ENCODE measurements at places on chromosomes 13 and 19. TPM values are rescaled to one million over a fixed set of nuclear protein-coding genes. Genes with fewer than 3 reads are reported as not detected.

- no peak for DNase-seq
Measured at GRCh38 chr13:105960326-105960725, 575.1 kb downstream of the EFNB2 start.

The IZUMO2 gene
- not detected for total RNA-seq

The LGI4 gene
- total RNA-seq: 0.17 TPM

- no peak for DNase-seq
Measured at GRCh38 chr13:50760751-50761150, 82.7 kb downstream of the DLEU7 start.

The SOHLH2 gene
- total RNA-seq: 0.77 TPM

DNA sequence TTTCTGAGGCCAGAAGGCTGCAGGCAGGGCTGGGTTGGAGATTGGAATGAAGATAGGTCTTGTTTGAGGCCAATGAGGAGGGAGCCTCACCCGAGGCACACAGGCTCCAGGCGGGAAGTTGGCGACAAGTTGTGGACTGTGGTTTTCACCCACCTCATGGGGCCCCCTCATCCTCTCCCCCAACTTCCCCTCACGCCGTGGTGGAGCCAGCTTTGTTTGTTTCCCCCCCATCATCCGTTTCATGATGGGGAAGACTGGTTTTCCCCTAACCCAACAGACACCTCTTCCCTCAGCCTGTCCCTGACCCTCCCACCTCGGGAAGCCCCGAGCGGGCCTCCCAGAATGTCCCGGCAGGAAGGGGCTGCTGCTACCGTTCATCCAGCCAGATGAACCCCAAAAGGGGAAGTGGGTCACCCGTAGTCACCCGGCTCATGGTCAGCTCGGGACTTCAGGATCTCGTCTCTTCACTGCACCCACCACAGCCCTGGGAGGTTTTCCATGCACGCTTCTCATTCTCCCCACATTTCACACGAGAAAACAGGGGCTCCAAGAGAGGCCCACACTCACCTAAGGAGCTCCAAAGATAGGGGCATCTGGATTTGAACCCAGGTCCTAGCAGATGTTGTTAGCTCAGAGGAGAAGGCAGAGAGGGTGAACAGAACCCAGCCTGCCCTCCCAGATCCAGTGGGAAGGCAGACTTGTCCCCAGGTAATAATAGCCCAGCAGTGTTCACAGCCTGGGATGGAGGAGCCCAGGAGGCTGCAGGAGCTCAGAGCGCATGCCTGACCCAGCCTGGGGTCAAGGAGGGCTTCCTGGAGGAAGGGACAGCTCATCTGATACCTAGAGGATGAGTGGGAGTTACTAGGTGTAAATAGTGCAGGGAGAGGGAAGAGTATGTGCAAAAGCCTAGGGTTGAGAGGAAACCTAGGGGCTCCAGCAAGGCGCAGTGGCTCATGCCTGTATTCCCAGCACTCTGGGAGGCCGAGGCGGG, 23.5 kb downstream of the CEACAM16 start:
- no peak for DNase-seq

GRCh38 chr13:45073809-45074208, 46.5 kb upstream of the GTF2F2 start:
- no peak for DNase-seq

GRCh38 chr19:28638445-28638844, 574.5 kb downstream of the UQCRFS1 start:
- DNase-seq: no peak

The KL gene
- total RNA-seq: under 0.01 TPM

DNA sequence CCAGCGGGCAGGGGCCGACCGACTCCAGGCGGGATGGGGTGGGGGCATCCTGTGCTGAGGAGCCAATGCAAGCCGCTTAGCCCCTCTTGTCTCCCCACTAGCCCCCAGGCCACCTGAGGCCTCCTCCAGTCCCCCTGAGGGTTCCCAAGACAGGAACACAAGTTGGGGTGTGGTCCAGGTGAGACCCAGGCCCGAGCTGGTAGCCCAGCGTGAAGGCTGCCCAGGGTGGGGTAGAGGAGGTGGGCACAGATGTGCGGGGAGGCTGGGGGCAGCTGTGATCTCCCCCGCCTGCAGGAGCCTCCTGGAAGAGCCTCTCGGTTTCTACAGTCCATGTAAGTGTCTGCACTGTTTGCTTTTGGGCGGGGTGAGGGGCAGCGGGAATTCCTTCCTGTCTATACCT, 10.4 kb downstream of the TLE6 start:
- DNase-seq: no peak

GRCh38 chr13:65633806-65634205, 1596.3 kb downstream of the PCDH9 start:
- no peak for DNase-seq

DNA sequence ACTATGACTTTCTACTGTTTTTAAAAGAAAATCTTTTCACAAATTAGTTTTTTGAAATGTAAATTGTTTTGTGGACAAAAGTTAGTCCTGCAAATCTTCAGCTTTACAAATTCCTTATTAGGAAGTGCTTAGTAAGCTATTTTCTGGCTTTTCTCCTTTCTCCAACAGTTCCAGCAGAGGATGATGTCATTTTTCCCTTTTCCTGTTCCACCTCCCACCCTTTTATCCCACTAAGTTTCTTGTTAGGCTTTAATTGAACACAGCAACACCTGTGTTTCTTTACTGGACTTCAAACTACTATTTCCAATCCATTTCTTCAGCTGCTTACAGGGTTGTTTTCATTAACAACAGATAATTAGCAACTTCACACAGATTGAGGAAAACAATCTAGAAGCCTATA, 389.2 kb downstream of the NDFIP2 start:
- peak; percentile 36 for DNase-seq

The ZNF552 gene
- total RNA-seq: 3.8 TPM

DNA sequence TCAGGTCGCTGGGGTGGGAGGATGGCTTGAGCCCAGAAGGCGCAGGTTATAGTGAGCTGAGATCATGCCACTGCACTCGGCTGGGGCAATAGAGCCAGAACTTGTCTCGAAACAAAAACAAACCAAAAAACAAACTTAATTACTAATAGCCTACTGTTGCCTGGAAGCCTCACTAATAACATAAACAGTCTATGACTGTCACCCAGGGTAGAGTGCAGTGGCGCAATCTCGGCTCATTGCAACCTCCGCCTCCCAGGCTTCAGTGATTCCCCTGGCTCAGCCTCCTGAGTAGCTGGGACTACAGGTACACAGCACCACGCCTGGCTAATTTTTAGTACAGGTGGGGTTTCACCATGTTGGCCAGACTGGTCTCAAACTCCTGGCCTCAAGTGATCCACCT, 18.0 kb downstream of the CATSPERD start:
- DNase-seq: peak; percentile 9

The ZNF575 gene
- total RNA-seq: 0.26 TPM

The CYP4F12 gene
- not detected for total RNA-seq

DNA sequence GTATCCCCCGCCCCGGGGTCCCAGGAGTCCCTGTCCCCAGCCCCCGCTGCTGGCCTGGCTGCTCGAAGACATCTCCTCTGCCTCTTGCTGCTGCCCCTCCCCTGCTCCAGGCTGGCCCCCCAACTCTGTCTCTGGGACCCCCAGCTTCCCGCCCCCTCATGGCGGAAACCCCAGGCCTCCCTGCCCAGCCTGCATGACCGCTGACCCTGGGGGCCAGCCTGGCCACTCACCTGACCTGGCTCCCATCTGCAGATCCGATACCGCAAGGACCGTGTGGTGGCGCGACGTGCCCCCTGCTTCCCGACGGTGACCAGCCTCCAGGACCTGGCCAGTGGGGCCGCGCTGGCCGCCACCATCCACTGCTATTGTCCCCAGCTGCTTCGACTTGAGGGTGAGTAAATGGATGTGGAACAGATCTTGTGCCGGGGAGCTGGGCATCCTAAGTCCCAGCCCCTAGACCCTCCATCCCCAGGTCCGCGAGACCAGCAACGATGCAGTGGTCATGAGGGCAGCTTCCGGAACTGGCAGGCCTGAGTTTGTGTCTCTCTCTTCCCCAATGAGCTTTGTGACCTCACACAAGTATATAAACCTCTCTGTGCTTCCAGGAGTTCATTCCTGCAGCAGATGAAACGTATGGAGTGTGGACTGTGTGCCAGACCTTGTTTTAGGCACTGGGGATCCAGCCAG, 12.4 kb downstream of the CAMSAP3 start:
- no peak for DNase-seq

GRCh38 chr19:38213911-38214625, 10.0 kb downstream of the DPF1 start:
- DNase-seq: peak; percentile 29

DNA sequence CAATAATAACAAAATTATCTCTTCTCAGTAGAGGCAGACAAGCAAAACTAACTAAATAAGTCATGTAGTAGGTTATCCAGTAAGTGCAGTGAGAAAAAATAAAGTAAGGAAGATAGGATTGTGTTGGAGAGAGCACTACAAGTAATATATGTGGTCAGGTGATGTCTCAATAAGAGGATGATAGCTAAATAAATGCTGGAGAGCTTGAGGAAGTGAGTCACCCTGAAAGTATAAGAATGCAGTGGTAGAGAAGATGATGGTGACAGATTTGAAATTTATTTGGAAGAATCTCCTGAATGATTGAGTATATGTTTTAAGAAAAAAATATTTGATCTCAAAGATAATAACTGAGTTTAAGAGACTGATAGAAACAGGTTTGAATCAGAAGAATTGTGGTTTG, 152.2 kb upstream of the PRR20A start:
- no peak for DNase-seq

DNA sequence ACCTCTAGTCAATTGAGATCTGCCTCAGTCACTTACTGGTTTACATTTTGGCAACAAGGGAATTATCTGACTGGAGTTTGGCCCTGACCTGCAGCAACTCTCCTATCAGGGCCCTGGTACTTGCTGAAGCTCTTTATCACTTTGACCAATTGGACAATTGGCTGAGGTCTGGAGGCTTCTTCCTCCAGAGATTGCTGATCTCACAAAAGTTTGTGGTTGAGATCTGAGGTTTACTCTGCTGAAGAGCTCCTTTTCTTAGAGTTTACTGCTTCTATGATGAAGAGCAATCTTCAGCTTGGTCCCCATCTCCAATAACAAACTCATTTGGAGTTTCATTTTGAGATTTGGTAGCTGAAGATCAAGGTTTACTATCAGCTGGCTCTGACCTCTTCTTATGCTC, 276.9 kb upstream of the SGCG start:
- no peak for DNase-seq

The MYH14 gene
- not detected for total RNA-seq

DNA sequence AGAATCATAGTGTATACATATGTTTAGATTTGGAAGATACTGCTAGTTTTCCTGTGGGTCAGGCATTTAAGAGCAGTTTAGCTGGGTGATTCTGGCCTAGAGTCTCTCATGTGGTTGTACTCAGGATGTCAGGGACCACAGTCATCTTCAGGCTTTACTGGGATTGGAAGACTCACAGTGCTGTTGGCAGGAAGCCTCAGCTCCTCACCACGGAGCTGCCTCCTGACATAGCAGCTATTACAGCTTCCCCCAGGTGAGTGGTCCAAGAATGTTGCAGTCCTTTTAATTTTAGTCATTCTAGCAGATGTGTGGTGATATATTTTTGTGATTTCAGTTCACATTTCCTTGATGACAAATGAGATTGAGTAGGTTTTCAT, 16.9 kb upstream of the GPR18 start:
- DNase-seq: peak; percentile 92

The KLK3 gene
- not detected for total RNA-seq

- DNase-seq: no peak
Measured at GRCh38 chr13:46562152-46562551, 9.2 kb downstream of the LRCH1 start.

GRCh38 chr13:100818711-100819110, 144.1 kb upstream of the TMTC4 start:
- peak; percentile 70 for DNase-seq

DNA sequence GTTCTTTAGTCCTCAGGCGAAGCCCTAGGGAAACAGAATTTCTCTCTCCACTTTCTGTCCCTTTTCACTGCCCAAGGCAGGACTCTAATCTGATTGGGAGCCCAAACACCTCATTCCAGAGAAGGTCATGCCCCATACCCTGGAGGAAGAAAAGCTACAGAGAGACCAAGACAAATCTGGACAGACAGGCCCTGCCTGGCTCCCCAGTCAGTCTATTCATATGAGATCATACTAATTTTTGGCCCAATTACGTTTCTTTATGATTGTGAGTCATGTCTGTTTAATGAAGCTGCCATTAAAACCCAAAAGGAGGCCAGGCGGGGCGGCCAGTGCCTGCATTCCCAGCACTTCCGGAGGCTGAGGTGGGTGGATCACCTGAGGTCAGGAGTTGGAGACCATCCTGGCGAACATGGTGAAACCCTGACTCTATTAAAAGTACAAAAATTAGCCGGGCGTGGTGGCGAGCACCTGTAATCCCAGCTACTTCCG, 3.3 kb upstream of the AP3D1 start:
- DNase-seq: peak; percentile 76

GRCh38 chr13:32117701-32118100, 86.1 kb downstream of the FRY start:
- no peak for DNase-seq

The GRIK5 gene
- 3.5 TPM for total RNA-seq

- no peak for DNase-seq
Measured at GRCh38 chr19:7860714-7861618, 13.2 kb downstream of the PRR36 start.

- DNase-seq: no peak
Measured at GRCh38 chr13:75505327-75505726, 23.4 kb upstream of the TBC1D4 start.

- no peak for DNase-seq
Measured at GRCh38 chr13:27933118-27933517, 13.3 kb downstream of the PDX1 start.

GRCh38 chr13:40269086-40269485, 397.4 kb downstream of the FOXO1 start:
- DNase-seq: peak; percentile 17

The RNASEH2A gene
- 3.1 TPM for total RNA-seq

The OVOL3 gene
- total RNA-seq: not detected

- DNase-seq: peak; percentile 62
Measured at GRCh38 chr13:110874508-110874960, 40.3 kb downstream of the ANKRD10 start.

The PRR19 gene
- 0.17 TPM for total RNA-seq

The RNF17 gene
- not detected for total RNA-seq

- no peak for DNase-seq
Measured at GRCh38 chr13:46171739-46172138, 10.2 kb downstream of the LCP1 start.

The ONECUT3 gene
- not detected for total RNA-seq

GRCh38 chr19:33187183-33187540, 7.0 kb upstream of the LRP3 start:
- no peak for DNase-seq

The CYP4F8 gene
- not detected for total RNA-seq

GRCh38 chr19:38475176-38475575, 41.7 kb downstream of the RYR1 start:
- DNase-seq: no peak
